ENCODE measurements at places on chromosomes 2 and 18.

DNA sequence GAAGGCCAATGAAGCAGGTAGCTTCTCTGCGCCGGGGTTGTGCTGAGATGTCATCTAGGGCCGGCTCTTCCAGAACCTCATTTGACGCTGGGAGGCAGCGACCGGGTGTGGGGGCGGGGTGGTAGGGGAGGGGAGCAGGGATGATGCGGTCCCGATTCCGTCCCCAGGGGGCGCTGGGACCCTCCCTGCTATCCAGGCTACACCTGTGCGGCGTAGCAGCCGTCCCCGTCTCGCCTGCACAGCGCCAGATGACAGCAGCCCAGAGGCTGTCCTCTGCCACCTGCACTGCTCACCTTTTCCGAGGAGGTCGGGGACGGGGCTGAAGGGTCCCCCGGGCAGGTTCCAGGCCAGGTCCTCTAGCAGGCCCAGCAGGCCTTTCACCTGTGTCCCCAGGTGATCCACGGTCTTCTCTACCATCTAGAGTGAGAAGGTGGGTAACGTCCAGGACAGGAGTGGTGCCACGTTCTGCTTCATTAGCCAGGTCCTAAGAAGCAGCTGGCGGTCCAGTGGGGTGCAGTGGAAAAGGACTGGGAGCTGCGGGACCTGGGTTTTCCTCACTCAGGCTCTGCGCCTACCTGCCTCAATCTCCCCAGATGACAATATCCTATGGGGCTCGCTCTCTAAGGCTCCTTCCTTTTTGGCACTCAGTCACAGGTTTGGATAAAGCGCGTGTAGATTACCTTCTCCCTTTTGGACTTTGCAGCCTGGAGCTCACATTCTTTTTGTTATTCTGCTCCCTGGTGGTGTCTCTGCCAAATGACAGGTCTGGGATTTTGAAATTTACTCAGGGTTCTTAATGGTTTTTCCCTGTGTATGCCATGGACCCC, 56.0 kb upstream of the RAB6C start:
- peak; percentile 37 for DNase-seq

DNA sequence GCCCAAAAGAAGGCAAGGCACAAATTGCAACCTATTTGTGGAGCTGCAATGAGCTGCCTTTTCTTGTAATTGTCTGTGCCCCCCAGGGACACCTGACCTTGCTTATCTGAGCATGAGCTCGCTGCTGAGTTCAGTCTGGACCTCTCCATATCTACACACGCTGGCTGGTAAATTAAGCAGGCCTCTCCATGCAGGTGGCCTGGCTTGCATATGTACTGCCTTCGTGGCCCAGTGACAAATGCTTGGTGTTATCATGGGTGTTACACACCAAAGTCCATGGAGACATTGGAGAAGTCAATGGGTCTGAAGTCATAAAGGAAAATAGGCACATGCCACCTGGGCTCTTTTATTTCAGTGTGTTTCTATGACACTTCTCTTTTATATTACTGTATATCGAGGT, 121.2 kb downstream of the IRS1 start:
- DNase-seq, result no peak

DNA sequence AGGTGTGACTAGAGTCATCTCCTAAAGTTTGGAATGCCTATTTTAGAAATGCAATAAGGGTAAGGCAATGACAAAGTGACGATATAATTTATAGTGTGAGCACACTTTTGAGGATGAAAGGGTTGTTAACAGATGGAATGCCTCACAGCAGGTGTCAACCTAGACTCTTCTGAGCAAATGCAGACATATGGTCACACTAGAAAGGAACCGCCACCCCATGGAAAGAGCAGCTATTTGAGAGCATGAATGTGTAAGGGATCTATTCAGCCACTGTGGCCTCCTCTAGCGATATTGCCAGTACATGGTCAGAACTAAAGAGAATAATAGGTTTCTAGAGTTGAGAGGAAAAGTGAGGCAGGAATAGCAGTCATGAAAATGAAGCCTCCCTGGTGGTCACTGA, 18.5 kb downstream of the DSG2 start:
- DNase-seq, result no peak

DNA sequence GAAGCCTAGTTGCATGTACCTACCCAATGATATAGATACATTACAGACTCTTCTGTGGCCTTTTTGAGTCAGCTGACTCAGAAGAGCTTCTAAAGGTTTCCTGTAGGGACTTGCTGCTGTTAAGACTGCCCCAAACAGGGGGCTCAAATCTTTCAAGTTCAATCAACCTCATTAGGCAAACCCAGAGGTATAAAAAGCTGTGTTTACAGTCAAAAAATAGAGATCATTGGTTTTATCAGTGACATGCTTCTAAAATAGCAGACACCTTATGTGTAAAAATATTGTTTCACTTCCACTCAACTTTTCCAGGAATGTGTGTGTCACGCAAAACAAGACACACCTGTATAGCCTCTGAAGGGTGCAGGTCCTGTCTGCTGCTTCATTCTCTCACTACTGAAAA, 624.3 kb upstream of the FANCL start:
- no peak for DNase-seq

GRCh38 chr2:225223301-225223700, 176.2 kb upstream of the NYAP2 start:
- DNase-seq, result no peak

- DNase-seq, result no peak
These were observed 257.9 kb upstream of the ATP5MC3 start for GRCh38 chr2:175439416-175439815.

DNA sequence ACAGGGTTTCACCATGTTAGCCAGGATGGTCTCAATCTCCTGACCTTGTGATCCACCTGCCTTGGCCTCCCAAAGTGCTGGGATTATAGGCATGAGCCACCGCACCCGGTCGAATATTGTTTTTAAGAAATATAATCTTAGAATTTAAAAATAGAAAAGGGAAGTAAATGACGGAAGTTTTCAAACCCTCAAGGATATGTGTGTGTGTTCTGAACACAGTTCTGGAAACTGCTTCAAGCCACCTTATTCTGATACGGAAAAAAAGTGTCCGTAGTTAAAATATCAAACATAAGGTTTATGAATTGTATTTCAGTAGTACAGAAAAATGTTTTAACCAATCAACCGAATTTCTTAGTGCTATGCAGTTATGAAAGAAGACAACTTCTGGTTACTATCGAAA, 115.9 kb downstream of the UPP2 start:
- DNase-seq, result no peak

DNA sequence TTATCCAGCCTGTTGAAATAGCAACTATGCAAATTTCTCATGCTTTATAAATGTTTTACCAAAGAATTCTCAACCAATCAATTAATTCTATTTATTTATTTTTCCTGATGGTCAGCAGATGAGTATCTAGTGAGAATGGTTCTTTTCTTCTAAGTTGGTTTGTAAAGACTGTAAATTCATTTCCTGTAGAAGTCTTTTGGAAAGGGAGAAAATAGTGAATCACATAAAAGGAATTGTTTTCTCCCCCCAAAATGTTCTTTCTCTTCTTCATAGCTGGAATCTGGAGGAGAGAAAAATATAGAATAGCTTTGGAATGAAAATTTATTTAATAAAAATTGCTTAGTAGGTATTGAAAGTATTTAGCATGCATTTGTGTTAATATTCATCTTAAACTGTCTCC, 836.1 kb upstream of the ZEB2 start:
- no peak for DNase-seq

DNA sequence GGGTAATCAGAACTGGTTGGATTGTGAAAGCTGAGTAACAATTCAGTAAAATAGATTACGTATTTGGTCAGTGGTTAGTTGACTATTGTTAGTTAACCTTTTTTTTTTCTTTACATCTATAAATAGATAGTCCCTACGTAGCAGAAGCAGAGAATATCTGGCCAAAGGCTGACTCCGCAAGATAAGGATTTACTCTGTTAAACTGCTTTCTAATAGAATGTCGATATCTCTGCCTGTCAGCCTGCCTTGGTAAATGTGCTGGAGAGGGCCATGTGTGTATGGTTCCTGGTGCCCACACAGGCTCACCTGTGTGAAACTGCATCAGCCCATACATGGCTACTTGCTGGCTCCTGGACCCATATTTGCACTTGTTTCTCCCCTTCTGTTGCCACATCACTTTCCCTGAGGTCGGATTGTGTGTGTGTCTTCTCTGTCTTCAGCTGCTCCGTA, 94.4 kb downstream of the CRIM1 start:
- DNase-seq, result no peak

DNA sequence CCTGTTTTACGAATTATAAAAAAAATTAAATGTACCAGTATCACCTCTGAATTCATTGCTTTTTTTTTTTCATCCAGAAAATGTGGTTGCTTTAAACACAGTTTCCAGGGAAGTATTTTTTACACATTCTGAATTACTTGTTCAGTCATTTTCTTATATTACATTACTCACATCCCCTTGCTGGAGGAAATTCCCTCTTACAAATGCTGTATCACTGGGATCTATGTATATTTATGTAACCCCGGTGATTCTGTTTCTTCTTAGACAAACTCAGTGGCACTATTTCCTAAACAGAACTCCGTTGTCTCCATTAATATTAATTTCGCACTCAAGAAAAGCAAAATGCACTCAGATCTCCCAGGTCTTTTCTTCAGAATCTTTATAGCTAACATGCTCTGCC, 1078.5 kb upstream of the ZEB2 start:
- DNase-seq, result no peak

DNA sequence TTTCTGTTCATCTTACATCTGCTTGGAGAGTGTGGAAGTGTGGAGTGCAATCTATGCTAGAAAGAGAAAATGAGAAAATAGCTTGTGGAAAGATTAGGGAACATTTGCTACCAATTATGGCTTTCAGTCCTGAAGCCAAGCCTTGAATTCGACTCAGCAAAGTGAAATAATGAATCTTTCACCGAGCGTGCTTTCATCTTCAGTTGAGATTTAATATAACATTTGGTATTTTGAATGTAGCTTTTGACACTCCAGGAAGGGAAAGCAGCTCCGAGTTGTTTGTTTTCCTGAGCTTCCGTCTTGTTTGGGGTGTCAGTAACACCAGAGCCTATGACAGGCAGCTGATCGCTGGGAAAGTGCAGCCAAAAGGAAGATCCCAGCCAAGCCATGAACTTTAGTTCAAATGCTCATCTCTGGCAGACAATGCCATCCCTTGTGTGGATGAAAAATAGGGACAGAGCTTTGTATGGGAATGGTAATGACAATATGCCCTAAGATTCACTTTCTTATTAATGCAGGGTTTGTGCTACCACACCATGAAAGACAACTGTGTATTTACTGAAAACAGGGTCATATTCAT, 25.0 kb upstream of the PHLPP1 start:
- no peak for DNase-seq

- no peak for DNase-seq
These were observed 645.3 kb downstream of the STK39 start for GRCh38 chr2:167602122-167602521.

DNA sequence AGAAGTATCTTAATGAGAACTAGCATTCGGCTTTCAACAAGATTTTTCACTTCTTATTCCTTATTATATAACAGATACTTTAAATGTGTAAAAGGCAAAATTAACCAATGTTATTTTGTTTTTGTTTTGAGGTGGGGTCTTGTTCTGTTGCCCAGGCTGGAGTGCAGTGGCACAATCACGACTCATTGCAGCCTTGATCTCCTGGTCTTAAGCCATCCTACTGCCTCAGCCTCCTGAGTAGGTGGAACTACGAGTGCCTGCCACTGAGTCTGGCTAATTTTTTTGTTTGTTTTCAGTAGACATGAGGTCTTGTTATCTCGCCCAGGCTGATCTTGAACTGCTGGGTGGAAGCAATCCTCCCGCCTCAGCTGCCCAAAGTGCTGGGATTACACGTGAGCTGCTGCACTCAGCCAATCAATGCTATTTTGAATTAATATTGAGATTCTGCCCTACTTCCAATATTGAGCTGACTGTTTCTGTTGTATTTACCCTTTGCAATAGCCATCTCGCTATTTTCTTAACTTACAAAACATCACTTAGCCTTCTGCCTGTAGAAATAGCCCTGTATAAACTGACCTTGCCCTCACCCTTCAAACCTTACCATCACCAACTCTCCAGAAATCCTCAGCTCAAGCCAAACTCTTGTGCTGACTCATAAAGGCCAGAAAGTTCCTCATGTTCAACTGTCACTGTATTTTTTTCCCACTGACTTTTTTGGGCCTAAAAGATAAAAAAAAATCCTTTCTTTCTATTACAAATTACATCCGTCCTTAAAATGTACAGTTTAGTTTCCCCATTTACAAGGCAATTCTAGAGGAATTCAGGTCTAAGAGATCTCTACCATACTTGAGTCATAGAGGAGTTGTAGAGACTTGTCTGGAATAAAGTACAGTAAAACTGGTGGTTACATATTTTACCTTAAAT, 94.3 kb downstream of the OLA1 start:
- no peak for DNase-seq

GRCh38 chr2:188512456-188512855, 220.8 kb downstream of the GULP1 start:
- DNase-seq, result no peak

DNA sequence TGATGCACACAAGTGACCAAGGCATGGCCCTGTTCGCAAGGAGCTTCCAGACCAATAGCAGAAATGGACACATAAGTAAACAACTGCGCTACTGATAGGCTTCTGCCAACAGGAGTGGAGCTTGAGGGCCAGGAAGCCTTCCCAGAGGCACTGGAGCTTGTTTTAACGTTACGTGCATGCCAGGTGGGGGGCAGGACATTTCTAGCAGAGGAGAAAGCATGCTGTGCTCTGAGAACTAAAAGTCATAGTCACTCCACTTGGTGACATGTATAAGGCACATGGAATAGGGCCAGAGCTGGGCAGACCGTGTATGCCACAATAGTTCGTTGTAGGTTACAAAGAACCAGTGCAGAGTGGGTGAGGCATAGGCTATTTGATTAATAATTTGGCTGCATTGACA, 184.2 kb downstream of the NEDD4L start:
- DNase-seq, result no peak

GRCh38 chr2:68031542-68032160, 31.2 kb downstream of the C1D start:
- DNase-seq, result no peak

DNA sequence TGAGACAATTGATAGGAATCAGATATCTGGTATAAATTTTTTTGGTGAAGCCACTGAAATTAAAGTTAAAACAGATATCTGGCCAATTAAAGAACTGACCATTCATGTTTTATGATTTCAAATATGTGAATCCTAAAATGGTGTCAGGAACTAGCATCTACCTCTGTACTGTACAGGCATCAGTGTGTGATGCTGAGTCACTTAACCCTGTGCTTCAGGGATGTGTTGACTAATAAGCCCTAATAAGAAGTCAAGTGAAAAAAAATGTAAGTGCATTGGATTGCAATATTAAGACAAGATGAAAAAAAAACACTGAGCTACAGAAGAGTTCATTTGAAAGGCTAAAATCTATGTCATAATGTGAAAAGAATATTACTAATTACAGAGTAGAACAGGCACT, 9.1 kb upstream of the UNC80 start:
- DNase-seq, result no peak

DNA sequence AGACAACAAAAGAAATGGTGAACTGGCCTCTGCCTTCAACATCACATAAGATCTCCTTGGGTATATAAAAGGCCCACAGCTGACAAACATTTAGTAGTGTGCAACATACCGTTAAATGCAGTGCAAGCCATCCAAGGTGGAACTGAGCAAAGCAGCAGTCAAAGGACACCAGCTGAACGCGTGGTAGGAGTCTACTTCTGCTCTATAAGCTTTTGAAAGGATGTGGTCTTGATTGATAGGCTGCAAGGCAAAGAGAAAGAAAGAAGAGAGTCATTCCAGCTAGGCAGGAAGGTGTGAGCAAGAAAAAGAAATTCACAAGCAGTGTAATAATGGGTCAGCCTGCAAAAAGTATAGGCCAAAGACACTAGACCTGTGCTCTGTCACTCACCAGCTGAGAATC, 356.3 kb downstream of the SATB2 start:
- DNase-seq, result no peak
